ENCODE measurements at places on chromosomes 6 and 20.

- DNase-seq, result no peak
Observed at GRCh38 chr6:145031001-145031400, 704.3 kb downstream of the EPM2A start.

DNA sequence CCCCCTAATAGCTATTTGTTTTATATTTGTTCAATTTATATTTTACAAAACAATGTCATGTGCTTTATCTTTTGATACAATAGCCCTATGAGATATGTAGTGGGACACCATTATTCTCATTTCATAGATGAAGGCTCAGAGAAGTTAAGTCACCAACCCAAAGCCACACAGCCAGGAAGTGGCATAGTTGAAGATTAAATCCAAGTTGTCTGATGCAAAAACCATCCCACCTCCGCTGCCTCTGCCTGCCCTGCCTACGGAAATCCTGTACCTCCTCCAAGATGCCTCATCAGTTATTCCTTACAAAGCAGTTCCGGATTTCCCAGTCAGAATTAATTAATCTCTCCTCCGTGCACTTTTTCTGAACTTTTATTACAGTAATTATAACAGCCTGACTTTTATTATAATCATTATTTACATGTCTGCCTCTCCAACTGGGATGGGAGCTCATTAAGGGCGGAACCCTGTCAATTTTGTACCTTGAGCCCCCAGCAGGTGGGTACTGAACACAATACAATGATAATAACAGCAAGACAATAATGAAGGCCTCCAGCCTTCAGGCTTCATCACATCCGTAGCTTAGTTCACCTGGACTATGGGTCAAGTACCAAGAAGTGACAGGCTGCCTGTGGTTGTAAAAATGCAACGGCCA lies 54.7 kb downstream of the LRFN2 start:
- no peak for DNase-seq

DNA sequence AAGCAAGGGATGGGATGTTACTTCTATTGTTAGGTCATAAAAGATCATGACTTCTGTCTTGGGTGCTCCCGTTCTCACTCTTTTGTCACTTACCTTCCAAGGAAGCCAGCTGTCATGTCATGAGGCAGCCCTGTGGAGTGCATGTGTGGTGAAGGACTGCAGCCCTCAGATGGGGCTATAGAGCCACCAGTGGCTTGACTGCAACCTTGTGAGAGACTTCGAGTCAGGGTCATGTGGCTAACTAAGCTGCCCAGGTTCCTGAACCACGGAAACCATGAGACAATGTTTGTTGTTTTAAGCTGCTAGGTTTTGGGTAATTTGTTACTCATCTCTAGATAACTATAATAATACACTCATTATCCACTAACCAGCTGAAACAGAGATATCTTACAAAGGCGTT lies 477.1 kb downstream of the BTBD3 start:
- no peak for DNase-seq

- DNase-seq, result no peak
Observed at GRCh38 chr20:43832961-43833360, 81.7 kb upstream of the TOX2 start.

- no peak for DNase-seq
Observed at GRCh38 chr20:50569864-50570836, 60.0 kb downstream of the PTPN1 start.

- DNase-seq, result no peak
Observed at GRCh38 chr6:29465279-29465678, 8.3 kb downstream of the OR2H1 start.

DNA sequence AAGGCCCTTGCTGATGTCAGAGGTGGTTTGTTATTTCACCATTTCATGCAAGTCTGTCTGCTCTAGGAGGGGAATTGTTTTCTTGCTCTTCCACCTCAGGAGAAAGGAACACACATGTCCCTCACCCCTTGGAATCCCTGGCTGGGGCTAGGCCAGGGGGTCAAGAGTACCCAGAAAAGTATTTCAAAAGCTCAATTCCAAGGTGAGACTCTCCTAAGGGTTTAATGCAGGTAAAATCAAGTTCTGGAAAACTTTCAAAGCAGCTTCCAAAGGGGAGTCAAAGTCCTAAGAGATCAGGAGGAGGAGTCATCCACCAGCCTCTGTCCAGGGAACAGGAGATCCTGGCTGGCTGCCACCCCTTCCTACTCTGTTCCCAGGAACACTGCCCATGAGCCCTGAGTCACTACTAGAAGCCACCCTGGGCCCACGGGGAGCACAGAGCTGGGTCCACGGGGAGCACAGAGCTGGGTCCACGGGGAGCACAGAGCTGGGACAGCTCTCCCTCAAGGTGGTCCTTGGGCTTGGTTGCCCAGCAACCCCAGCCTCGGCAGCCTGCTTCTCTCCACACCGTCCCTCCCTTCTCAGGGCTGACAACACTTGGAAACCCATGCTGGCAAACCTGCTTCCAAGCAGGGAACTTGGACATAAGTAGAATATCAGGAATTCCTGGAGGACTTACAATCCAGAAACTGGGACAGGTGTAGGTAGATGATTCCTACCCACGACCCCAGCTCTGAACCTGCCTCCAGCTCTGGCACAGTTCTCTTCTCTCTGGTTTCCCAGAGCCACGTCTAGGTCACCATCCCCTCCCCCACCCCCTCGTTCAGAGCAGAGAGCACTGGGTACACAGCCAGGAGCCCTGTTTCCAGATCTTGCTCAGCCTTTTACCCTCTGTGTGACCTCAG lies 35.3 kb upstream of the CDKN1A start:
- DNase-seq, result no peak

DNA sequence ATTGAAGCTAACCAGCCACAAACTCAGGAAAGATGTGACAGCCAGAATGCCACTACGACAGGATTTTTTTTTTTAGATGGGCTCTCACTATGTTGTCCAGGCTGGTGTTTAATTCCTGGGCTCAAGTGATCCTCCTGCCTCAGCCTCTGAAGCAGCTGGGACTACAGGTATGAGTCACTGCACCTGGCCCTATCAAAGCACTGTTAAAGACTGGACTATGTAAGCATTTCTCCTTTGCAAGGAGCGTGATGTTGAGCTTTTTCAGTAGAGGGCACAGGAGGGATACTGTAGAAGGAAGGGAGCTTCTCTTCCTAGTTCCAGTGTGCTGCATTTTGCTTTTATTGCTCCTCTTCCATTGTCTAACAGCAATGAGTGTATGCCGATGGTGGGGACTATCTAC lies 35.8 kb downstream of the ZBTB9 start:
- no peak for DNase-seq

GRCh38 chr6:38646166-38646878 lies 6.6 kb upstream of the BTBD9 start:
- DNase-seq, result no peak

DNA sequence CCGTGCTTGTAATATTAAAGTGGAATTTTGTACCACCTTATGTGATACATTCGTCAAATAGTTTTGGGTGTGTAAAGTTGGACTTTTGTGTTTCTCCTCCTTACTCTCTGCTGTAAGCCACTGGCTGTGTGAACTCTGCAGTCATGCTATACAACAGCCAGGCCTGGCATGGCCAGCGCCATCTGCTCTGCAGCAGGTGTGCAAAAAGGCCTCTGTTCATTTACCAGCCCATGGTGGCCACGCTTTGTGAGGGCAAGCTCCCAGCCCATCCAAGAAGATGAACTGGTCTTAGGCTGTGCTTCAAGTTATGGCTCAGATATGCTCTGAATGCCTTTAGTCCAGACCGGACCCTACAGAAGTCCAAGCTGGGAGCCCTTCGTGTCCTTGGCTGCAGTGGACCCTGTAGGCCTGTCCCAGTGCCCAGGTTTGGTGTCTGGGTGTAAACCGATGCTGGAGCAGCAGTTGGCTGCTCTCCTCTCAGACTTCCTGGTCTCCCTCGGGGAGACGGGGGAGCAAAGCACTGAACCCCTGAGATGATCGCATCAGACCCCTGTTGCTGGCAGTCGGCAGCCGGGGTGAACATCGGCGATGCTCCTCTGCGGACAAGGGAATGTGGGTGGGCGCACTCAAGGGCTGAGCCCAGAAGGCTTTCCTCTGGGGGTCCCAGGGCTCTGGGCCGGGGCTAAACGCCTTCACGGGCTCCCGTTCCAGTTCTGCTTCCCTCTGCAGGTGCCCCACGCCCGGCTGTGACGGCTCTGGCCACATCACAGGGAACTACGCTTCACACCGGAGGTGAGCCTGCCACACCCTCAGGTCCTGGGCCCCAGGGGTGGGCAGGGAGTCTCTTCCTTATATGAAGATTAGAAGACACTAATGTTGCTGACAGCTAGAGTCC lies 28.6 kb upstream of the PCMTD2 start:
- DNase-seq, result no peak

DNA sequence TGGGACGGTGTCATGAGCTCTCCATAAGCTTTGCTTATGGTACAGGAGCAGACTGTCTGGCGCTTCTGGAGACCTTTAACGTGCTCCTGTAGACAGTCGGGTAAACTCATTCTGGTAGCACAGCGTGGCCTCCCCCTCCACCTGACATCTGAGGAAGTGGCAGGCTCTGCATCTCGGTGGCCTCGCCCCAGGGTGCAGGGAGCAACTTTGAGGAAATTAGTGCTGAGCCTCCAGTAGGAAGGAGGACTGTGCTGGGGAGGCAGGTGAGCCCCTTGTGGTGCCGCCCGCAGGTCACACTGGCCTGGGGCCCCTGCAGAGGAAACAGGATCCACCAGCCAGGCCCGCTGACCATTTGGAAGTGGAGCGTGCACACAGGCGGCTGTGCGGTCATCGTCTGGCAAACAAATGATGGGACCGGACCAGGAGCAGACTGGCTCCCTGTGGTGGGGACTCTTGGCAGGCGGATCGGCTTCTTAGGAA lies 57.9 kb downstream of the SYNJ2 start:
- DNase-seq, result no peak

GRCh38 chr6:56713254-56713672 lies 70.6 kb upstream of the DST start:
- DNase-seq, result no peak

All from DMS153 (cell line).